ENCODE measurements at places on chromosomes 11 and 22.

- peak; percentile 17 for DNase-seq
Measured at GRCh38 chr22:37525073-37525745, 6.0 kb upstream of the CARD10 start.

DNA sequence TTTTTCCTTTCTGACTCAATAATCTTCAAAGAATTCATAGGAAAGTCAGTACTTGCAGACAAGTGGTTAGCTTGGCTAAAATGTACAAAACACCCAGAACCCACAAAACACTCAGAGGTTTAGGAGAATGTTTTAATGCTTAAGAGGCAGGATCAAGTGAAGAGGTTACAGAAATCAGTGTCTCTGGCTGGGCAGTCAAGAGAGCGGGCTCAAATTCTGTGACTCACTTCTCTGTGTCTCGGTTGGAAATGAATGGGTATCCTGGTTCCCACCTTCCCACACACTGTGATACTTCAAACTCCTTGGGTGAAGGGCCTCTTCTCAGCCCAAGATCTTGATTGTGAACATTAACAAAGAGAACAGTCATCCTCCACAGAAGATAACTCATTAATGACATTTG is 3.8 kb downstream of the MPEG1 start:
- DNase-seq: no peak

GRCh38 chr11:43737201-43737590 is 56.7 kb downstream of the HSD17B12 start:
- no peak for DNase-seq

DNA sequence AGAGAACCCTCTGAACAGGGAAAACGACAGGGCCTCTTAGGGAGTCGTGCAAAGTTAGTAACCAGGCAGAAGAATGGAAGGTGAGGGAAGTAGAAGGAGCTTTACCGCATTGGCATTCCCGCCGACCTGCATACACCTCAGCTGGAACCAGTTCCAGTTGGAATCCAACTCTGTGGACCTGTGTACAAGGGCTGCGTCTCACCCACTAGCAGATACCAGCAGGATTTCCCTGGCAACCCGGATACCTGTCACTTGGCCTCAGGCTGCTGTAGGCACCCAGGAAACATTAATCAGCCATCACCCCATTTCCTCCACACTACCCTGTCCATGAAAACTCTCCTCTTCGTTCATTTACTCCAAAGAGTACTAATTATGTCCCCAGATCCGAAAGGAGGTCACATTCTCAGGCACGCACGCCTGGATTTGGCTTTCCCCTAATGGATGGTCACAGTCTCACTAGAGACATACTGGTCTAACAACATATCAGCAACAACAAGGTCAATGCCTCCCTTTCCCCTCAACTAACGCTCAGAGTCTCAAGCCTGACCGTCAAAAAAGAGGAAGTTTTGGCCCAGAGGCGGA is 842 bp downstream of the ARFGAP2 start:
- DNase-seq: no peak

DNA sequence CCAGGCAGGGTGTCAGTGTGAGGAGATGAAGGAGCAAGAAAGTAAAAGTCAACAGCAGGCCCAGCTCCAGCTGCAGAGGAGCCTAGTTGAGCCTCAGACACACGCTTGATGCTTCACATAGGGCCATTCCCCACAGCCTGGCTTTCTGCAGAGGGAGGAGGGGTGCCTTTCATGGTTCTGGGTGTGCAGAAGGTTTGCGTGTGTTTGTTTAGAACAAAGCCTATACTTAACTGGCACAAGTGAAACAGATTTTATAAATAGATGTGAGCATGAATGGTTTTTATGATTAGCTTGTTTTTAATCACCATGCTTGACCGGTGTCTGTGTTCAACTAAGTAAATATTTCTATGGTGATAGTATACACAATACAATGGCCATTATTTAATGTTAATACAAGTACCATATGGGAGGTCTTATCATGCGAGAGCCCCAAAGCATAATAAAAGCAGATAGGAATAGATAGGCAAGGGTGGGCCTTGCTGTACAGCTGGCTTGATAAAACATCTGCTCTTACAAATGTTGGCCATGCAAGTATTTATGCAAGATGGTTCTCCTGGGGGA is 290.2 kb downstream of the ETS1 start:
- DNase-seq: no peak

DNA sequence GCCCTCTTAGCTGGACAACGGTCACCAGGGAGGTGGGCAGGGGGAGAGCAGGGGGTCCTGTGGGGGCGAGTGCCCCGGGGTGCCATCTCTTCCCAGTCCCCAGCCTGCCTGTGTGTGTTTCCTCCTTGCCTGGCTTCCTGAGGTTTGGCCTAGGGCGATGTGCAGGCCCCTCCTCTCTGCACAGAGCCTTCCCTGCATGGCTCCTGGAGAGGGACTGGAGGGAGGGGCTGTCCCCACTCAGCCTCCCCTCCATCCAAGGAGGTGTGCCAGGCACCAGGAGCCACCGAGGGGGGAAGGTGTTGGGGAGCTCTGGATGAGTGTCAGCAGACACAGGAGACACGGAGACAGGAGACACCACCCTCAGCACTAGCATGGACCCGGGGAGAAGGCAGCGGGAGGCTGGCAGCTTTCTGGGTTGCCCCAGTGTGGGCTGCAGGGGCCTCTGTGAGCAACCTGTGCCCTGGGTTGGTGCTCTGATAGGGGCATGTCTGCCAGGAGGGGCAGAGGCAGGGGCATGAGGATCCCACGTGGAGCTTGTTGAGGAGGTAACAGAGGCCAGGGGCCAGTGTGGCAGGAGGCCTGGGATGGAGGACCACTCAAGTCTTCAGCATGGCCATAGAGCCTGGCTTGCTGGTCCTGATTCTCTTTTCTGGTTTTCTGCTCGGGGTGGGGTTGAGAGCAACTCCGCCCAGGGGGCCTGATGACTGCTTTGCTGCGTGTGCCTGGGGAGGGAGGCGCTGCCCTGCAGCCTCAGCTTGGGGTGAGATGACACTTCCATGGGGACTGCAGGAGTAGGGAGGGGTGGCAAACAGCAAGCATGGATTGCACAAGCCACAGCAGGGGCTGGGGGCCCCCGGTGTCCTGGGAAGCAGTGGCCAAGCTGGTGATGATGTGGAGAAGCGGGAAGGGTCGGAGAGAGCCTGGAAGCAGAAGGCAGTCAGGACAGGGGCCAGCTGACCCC is 78.8 kb downstream of the ST3GAL4 start:
- DNase-seq: no peak

DNA sequence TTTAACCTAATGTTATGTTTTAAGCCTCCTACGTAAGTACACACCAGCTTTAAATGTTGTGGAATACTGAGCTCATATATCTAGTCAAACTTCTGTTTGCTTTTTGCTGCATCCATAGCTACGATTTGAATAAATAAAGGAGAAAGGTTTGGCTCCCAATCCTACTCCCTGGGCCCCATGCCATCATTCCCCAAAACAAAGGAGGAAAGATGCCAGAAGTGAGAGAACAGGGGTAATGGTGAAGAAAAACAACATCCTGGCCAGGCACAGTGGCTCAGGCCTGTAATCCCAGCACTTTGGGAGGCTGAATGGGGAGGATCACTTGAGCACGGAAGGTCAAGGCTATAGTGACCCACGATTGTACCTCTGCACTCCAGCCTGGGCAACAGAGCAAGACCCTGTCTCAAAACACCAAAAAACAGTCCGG is 26.5 kb downstream of the SCGB1A1 start:
- no peak for DNase-seq

- no peak for DNase-seq
Measured at GRCh38 chr22:47355776-47356510, 593.5 kb downstream of the TBC1D22A start.

- no peak for DNase-seq
Measured at GRCh38 chr22:50403701-50404101, 60.6 kb downstream of the PPP6R2 start.

GRCh38 chr22:25645964-25646363 is 81.5 kb downstream of the GRK3 start:
- no peak for DNase-seq

DNA sequence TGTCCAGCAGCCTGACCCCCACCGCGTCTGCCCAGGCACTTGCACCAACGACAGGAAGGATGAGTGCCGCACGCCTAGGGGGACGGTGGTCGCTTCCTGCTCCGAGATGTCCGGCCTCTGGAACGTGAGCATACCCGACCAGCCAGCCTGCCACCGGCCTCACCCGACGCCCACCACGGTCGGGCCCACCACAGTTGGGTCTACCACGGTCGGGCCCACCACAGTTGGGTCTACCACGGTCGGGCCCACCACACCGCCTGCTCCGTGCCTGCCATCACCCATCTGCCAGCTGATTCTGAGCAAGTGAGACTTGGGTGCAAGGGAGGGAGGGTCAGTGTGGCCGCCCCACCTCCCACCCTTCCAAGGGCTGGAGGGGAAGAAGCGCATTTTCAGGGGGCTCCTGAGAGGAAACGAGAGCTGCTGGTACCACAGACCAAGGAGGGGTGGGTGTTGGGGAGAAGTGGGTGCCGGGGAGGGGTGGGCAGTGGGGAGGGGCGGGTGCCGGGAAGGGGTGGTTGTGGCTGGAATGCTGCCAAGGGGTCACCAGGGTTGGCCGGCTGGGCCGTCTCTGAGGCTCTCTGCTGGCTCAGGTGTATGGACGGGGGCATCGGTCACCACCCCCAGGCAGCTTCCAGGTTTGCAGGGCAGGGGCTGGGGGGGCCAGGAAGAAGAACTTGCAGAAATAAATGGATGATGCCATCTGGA is 27.7 kb upstream of the MUC5B start:
- DNase-seq: no peak

DNA sequence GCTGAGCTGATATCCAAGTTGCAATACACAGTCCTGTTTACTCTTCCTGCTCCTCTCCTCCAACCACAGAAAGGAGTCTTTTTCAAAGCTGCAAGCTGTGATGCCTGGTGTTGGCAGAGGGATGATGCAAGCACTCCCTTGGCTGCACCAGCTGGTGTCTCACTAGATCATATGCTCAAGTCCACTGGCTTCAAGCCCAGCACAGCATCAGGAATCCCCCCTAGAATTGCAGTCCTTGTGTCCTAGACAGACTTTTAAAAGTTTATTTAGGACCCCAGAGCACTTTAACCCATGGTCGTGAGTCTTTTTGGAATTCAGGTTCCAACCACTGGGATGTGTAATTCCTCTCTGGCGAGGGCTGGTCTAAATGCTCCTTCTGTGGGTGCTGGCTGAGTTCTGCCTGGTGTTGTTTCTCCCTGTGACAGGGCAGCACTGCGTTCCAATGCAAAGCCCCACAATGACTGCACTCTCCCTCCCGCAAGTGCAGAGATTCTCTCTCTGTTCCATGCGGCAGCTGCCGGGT is 1.9 kb upstream of the HEPN1 start:
- DNase-seq: no peak

GRCh38 chr22:26563022-26563421 is 26.9 kb downstream of the TPST2 start:
- DNase-seq: no peak

GRCh38 chr11:64661146-64661545 is 61.9 kb downstream of the NRXN2 start:
- DNase-seq: no peak

- DNase-seq: no peak
Measured at GRCh38 chr22:21726650-21727049, 8.9 kb downstream of the YPEL1 start.

- DNase-seq: no peak
Measured at GRCh38 chr11:9956483-9956882, 292.6 kb downstream of the SWAP70 start.

GRCh38 chr11:8242499-8243280 is 21.0 kb downstream of the LMO1 start:
- DNase-seq: no peak

GRCh38 chr11:102225689-102226568 is 91.4 kb upstream of the BIRC3 start:
- peak; percentile 55 for DNase-seq
